Adrenal gland (tissue), 19 donors: ENCODE measurements at places on chromosomes 1 and 21.

DNA sequence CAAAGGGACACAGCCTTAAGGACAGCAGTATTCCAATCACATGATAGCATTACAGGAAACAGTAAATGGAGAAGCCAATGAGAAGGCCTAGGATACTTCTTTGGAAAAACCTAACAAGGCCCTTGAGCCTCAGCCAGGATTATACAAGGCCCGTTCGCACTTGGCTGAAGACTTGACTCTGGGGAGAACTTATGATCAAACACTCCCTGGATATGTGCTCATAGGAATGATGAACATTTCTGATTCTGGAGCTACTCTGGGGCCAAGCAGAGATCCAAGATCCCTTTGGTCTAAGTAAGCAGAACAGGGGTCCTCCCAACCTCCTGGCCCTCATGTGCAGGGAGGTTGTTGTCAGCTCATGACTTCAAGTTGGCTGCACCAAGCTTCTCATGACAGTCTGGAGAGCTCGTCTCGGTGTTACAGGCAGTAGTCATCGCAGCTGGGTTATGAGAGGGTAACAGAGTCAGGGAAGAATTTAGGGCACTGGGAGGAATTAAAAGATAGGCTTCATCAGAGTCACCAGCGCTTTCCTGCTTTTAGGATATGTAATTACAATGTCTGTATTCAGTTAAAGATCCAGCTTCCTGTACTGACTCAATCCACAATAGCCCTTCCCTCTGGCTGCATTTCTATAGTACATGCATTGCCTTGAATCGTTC, 92.5 kb upstream of the IRF2BP2 start:
- H3K4me3 ChIP-seq, result no peak overlapping the region
- H3K27ac ChIP-seq, result no peak overlapping the region
- no peak for DNase-seq
- H3K27me3 ChIP-seq, result no peaks in the 10 kb centered on the region
- no peaks in the 10 kb centered on the region for H3K36me3 ChIP-seq

GRCh38 chr1:152933196-152933595, 13.8 kb upstream of the SPRR5 start:
- no peaks in the 10 kb centered on the region for H3K36me3 ChIP-seq
- H3K27me3 ChIP-seq, result no peaks in the 10 kb centered on the region
- no peaks in the 10 kb centered on the region for H3K4me1 ChIP-seq
- no peak for DNase-seq

DNA sequence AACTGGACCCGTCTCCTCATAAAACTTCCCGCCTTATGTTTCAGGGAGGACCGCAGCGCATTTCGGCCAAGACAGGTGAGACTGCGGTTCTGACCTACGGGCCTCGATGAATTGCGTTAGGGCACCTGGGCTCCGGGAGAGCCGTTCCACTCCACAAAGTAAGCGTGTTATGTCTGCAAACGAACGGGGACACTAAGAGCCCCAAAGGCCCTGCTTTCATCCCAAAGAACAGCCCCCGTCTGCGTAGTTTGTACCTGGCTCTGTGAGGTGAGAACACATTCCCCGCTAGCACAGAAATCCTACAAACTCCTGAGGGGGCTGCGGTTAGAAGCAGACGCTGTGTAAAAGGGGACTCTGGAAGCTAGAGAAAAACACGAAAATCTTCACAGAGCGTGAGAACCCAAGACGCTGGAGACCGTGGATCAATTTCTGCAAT, 41.6 kb upstream of the PPIAL4F start:
- no peak for DNase-seq
- no peaks in the 10 kb centered on the region for H3K4me1 ChIP-seq
- H3K27me3 ChIP-seq, result peaks cover 9% of the 10 kb centered on the region
- peak overlapping the region; percentile 74 for H3K27ac ChIP-seq

DNA sequence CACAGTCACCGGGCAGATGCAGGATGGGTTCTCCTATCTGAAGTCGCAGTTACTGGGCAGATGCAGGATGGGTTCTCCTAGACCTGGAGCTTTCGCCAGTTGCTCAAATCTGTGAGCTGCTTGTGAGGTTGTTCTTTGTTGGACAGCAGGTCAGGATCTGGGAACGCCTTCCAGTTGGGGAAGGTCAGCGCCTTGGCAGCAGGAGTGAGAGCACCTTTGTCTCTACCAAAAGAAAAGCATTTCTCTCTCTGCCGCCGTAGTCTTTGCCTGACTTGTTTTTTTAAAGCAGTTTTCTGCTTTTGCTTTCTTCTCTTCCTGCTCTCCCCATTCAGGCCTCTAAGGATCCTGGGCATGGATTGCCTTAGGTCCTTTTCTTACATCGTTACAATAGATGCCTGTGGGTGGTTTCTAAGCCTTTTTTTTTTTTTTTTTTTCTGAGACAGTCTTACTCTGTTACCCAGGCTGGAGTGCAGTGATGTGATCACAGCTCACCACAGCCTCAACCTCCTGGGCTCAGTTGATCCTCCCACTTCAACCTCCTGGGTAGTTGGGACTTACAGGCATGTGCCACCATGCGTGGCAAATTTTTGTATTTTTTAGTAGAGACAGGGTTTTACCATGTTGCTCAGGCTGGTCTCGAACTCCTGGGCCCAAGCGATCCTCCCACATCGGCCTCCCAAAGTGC, 15.7 kb downstream of the PEX14 start:
- H3K4me3 ChIP-seq, result no peak overlapping the region
- H3K27ac ChIP-seq, result no peak overlapping the region
- H3K36me3 ChIP-seq, result no peaks in the 10 kb centered on the region
- no peaks in the 10 kb centered on the region for H3K27me3 ChIP-seq
- DNase-seq, result no peak

- H3K4me3 ChIP-seq, result no peak overlapping the region
- H3K27me3 ChIP-seq, result no peaks in the 10 kb centered on the region
- H3K27ac ChIP-seq, result no peak overlapping the region
- no peak for DNase-seq
Observed at GRCh38 chr1:61005614-61006580, 76.5 kb upstream of the NFIA start.

DNA sequence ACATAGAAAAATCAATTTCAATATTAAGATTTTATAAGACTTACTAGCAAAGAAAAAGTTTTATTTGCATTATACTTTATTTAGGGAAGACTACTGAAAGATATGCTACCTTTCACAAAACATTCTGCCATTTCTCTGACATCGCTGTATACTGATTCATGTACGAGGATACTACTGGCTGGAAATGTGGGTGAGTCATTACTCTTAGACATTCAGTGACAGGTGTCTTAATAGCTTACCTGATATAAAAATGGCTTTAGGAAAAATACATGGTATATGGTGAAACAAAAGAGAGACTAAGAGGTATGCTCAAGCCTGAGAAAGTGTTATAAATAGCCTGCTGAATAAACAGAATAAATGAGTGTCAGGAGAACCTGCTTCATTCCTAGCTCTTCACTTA, 73.0 kb upstream of the EXO1 start:
- H3K27ac ChIP-seq, result no peak overlapping the region
- H3K27me3 ChIP-seq, result no peaks in the 10 kb centered on the region
- no peak overlapping the region for H3K4me3 ChIP-seq
- no peaks in the 10 kb centered on the region for H3K36me3 ChIP-seq

- no peak for DNase-seq
- peaks cover 41% of the 10 kb centered on the region for H3K36me3 ChIP-seq
- H3K27me3 ChIP-seq, result no peaks in the 10 kb centered on the region
Observed at GRCh38 chr1:235725434-235725833, 75.8 kb upstream of the GNG4 start.

DNA sequence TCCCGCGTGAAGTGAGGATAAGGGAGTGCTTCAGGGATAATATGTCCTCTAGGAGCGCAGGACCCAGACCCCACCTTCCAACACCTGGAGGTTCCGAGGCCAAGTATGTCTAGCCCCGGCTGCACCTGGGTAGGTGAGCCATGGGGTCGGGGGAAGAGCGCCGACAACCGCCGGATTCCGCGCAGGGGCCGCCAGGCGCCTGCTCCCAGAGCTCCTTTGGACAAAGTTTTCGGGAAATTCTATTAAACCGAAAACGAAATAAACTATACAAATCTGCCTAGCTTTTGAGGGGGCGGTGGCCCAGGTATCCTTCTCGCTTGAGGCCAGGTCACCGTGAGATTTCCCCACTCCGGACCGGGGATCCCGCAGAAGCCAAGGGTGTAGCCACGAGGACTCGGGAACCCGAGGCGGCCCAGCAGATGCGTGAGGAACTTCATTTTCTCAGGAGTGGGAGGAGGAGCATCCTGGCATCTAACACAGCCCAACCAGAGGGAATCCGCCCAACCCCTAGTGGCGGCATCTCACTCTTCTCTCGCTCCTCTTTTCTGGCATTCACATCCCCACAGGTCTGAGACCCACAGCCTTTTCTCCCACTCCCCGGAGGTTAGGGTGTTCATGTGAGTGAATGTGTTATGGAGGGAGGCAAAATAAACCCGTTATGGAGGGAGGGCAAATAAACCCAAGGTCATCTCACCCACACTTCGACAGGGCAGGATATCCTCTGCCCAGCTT, 2.3 kb upstream of the DMRTA2 start:
- no peak overlapping the region for H3K4me3 ChIP-seq
- H3K27ac ChIP-seq, result no peak overlapping the region
- H3K27me3 ChIP-seq, result peaks cover 100% of the 10 kb centered on the region
- peaks cover 36% of the 10 kb centered on the region for H3K4me1 ChIP-seq
- H3K36me3 ChIP-seq, result no peaks in the 10 kb centered on the region

- no peaks in the 10 kb centered on the region for H3K27me3 ChIP-seq
- H3K4me1 ChIP-seq, result no peaks in the 10 kb centered on the region
- no peaks in the 10 kb centered on the region for H3K36me3 ChIP-seq
- no peak overlapping the region for H3K27ac ChIP-seq
Observed at GRCh38 chr1:154773551-154773950, 96.5 kb downstream of the KCNN3 start.

DNA sequence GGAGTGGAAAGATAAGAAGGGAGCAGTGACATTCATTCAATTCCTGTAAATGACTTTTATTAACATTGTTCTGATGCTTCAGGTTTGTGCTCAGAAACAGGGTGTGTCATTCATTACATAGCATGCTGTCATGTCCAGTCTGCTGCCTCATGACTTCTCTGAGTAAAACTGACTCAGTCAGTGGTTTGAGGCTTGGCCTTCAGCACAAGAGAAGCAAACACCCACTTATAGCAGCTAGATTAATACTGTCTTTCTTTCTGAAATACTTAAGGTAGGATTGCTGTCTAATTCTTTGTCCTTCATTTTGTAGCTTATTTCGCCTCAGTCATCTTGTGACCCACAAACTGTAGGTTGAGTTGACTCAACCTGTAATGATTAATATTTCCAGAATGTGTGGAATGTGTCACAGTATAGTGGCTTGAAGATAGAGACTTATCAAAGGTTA, 32.9 kb downstream of the RASAL2 start:
- H3K36me3 ChIP-seq, result no peaks in the 10 kb centered on the region
- H3K27me3 ChIP-seq, result no peaks in the 10 kb centered on the region
- peaks cover 27% of the 10 kb centered on the region for H3K4me1 ChIP-seq
- no peak overlapping the region for H3K27ac ChIP-seq
- peak; percentile 23 for DNase-seq

- no peaks in the 10 kb centered on the region for H3K36me3 ChIP-seq
- no peaks in the 10 kb centered on the region for H3K4me1 ChIP-seq
- no peak for DNase-seq
- no peaks in the 10 kb centered on the region for H3K27me3 ChIP-seq
- H3K4me3 ChIP-seq, result no peak overlapping the region
Observed at GRCh38 chr1:180945551-180945950, 32.9 kb downstream of the KIAA1614 start.

DNA sequence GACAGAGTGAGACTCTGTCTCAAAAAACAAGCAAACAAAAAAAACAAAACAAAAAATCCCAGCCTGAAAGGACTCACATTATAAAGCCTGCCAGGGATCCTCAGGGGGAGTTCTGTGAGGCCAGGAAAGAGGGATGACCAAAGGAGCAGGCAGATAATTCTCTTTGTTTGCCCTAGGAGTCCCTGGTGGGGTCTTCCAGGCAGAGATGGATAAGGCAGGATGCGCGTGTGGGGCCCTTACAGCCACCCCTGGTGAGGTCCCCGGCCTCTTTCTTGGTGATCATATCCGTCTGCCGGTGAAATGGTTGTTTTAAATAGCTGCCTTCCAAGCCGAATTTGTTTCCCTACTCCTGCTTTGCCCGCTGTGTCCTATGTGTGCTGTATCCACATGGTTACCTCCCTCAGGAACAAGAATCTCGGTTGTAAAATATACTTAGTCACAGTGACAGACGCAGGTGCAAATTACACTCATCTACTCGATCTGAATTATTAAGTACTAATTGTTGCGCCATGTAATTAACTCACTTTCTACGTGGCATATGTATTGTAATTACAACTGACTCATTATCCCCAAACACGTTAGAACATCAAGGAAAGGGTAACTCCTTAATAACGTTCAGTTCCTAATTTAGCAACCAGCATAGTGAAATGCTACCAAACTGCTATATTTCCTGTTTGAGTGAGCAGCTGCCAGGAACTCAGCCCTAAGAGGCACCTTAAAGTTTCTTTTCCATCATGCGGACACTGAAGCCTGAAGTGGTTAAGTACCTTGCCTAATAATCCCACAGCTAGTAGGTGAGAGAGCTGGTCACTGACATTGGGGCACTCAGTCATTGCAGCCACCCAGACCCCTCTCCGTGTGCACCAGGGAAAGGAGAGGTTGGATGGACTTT, 106.4 kb downstream of the ZSCAN20 start:
- H3K36me3 ChIP-seq, result no peaks in the 10 kb centered on the region
- peaks cover 5% of the 10 kb centered on the region for H3K4me1 ChIP-seq
- no peak for DNase-seq
- no peak overlapping the region for H3K27ac ChIP-seq
- H3K27me3 ChIP-seq, result no peaks in the 10 kb centered on the region
- no peak overlapping the region for H3K4me3 ChIP-seq

DNA sequence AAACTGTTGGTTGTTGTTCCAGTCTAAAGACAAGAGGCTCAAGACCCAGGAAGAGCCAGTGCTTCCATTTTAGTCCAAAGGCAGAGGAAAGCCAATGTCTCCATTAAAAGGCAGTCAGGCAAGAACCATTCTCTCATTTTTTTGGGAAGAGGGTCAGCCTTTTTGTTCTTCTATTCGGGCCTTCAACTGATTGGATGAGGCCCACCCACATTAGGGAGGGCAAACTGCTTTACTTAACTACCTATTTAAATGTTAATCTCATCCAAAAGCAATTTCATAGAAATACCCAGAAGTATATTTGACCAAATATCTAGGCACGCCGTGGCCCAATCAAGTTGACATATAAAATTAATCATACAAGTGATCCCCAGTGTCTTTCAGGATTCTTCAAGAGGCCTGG, 104.4 kb upstream of the SYT6 start:
- no peaks in the 10 kb centered on the region for H3K36me3 ChIP-seq
- H3K27me3 ChIP-seq, result peaks cover 8% of the 10 kb centered on the region
- no peak overlapping the region for H3K4me3 ChIP-seq
- DNase-seq, result no peak
- no peak overlapping the region for H3K27ac ChIP-seq

DNA sequence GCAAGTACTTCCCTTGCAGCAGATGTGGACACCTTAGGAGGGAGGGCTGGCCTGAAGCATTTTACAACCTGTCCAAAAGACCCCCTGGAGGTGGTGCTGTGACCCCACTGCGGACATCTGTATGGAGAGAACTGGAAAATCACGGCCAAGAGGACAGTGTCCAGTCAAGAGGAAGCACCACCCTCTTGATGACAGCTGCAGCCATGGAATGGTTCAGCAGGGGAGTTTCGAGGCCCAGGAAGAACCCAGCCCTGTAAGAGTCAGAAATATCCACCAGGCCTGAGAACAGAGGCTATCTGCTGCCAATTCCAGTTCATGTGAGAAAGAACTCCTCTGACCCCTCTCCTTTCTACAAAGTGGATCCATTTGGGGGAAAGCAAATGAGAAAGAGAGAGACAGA, 126.8 kb downstream of the PLXNA2 start:
- H3K27me3 ChIP-seq, result no peaks in the 10 kb centered on the region
- H3K4me3 ChIP-seq, result no peak overlapping the region
- H3K4me1 ChIP-seq, result no peaks in the 10 kb centered on the region
- no peak overlapping the region for H3K27ac ChIP-seq

GRCh38 chr1:114114185-114115094, 39.2 kb downstream of the SYT6 start:
- no peak overlapping the region for H3K27ac ChIP-seq
- no peak overlapping the region for H3K4me3 ChIP-seq
- peaks cover 2% of the 10 kb centered on the region for H3K4me1 ChIP-seq
- H3K27me3 ChIP-seq, result no peaks in the 10 kb centered on the region
